Activated CD4-positive, alpha-beta T cell treated with anti-CD3 and anti-CD28 coated beads, Interleukin-2, amount 50 U/mL, for 1 hour (primary cell): ENCODE measurements at places on chromosomes 6 and 20.
A peak's percentile ranks its signal among the peaks of the same experiment; 100 is the strongest.

DNA sequence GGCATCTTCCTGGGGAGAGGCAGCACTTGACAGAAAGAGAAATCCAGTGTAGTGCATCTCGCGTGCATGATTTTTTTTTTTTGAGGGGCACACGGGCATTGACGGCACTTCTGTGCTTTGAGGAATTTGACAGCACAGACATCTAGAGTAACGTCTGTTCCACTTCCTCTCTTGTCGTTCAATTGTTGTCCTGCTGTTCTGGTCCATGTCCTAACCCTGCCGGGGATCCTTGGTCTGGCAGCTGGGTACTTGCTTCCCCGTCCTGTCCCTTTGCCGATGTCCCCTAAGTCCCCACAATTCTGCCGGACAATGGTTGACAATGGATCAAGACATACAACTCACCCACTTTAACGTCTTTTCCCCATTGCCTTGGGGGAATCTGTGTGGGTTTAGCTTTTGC lies 46.0 kb upstream of the NAA20 start:
- DNase-seq = no peak

DNA sequence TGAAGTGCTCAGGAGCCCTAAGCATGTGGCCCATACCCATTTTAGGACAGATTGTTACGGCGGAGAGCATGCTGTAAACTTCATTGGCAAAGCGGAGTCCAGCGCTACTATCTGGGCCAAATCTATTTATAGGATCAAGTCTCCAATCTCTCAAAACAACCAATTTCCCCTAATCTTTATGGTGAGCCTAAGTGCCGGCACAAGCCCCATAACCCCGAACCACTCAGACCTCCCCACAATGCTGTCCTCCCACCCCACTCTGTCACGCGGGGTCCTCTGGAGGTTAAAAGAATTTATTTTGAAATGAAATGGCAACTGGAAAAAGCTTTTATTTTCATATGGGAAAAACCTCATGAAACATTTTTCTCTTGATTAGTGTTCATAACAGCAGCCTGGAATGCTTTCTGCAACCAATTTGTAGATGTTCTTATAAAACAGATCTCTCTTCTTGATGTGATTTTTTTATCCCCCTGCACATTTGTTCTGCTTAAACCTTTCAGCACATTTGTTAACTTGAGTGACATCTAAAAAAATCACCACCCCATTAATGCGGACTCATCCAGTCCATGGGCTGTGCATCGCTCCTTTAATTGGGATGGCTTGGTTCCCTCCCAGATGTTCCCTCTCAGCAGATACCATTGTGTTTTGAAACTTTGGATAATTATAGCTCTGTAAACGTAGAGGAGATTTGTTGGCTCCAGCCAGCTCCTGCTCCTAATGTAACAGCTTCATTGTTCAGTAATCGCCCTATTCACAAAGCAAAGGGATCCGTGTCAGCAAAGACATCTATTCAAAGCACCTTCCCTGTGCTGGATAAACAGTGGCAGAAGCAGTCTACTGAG lies 323.6 kb downstream of the CD83 start:
- DNase-seq = no peak

DNA sequence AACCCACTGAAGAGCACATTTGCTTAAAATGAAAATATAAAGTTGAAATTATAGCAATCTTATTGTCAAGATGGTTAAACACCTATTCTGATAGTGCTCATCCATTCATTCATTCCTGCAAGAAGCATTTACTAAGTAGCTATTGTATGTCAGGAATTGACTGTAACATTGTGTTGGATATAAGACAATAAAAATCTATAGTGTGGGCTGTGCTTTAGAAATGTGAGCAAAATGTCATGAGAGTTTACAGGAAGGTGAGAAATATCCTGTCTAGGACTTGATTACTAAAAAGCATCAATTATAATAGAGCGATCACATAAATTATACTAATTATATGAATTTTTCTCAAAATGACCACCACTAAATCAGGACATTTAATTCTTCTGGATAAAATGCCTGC lies 123.0 kb downstream of the HAO1 start:
- no peak for DNase-seq

- no peak for DNase-seq
Observed at GRCh38 chr20:37925265-37926165, 22.6 kb downstream of the VSTM2L start.

DNA sequence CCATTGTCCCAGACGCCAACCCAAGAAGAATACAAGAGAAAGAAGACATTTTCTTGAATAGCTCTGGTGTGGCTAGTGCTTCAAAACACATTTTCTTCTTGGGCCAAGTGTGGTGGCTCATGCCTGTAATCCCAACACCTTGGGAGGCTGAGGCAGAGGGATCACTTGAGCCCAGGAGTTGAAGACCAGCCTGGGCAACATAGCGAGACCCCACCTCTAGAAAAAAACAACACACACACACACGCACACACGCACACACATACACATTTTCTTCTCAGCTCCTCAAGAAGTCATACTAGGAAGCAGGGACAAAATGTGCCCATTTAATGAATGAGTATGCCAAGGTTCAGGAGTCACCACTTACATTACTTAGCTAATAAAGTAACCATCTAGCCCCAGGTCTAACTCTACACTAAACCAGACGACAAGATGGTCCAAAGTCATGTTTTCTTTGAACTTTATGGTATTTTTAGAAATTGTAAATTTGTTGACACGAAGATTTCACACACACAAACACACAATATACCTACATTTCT lies 68.8 kb downstream of the ZMYND8 start:
- no peak for DNase-seq

GRCh38 chr6:102411796-102412195 lies 1018.3 kb downstream of the GRIK2 start:
- no peak for DNase-seq

GRCh38 chr20:61986762-61987321 lies 78.8 kb downstream of the TAF4 start:
- DNase-seq = no peak

DNA sequence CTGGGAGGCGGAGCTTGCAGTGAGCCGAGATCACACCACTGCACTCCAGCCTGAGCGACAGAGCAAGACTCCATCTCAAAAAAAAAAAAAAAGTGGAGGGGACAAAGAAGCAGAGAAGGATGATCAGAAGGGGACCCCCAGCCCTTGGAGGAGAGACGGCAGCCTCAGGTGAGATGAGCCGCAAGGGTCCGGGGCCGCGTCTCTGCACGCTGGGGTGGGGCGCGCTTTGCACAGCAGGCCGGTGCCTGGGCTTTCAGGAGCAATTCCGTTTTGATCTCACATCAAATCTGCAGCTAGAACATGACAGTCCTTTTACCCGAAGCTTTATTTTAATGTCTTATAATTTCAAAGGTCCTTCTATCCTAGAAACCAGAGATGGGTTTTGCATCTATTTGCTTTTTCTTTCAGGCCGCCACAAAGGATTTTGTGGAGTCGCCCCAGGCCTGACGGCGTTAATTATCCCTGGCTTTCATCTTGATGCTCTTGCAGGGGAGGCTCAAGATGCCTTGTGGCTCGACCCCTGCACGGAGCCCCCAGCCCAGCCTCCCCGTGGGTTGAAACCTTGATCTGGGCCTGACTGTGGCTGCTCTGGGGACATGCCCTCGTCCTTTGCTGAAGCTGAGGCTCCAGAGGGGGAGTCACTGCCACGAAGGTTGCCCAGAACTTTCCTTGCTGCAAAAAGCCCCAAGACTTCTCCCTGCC lies 17.3 kb downstream of the HRH3 start:
- DNase-seq = no peak

GRCh38 chr6:109867970-109868358 lies 110.1 kb upstream of the GPR6 start:
- DNase-seq = no peak

DNA sequence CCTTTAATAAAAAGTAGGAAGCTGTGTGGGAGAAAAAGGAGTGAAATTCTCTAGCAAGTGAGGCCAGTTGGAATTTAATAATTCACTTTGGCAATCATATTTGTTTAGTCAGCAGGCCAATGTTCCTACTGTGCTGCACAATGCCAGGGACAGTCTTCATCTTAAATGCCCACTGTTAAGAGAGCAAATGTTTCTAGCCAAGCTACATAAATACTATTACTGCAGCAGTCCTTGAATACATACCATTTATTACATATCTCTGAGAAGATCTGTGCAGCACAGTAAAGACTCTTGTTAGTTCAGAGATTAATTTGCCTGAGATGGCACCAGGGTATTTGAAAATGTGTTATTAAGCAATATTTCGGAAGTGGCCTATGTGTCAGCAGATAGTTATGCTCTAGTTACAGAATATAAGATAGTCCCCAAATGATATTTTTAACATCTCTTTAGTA lies 105.4 kb downstream of the OGFRL1 start:
- no peak for DNase-seq

DNA sequence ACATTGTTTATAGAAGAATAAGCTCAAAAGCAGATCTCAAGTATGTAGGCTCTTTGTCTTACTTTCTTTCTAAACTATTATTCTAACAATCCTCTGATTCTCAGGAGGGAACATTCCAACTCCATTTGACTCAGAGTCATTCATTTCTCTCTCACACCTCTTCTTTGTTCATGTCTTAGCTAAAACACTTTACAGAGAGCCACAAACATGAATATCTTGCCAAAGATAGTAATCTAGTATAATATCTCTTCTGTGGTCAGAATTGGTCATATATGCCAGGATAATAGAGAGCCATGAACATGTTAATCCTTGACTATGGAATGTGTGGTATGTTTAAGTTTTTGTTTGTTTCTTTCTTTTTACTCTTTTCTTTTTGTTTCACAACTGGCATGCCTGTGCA lies 456.0 kb upstream of the PTCHD4 start:
- no peak for DNase-seq

- no peak for DNase-seq
Observed at GRCh38 chr6:113146878-113147277, 710.3 kb upstream of the MARCKS start.

DNA sequence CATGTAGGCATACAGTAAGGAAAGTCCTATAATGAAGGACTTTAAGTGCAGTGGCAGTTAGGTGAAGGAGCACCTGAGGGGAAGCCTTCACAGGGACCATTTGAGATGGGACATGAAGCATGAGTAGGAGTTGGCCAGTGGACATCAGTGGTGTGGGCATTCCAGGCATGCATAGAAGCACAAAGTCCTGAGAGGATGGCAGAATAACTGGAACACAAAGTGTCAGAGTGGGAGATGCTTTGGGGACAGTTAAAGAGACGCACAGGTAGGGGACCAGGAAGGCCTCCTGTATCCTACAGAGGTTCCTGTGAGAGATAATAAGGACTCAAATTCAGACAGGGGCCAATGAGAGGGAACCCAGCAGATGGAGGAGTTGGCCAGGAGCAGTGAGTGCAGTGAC lies 26.4 kb upstream of the EFHC1 start:
- DNase-seq = no peak

- DNase-seq = no peak
Observed at GRCh38 chr6:31308845-31309175, 36.9 kb upstream of the HLA-C start.

GRCh38 chr20:13302647-13303450 lies 81.8 kb downstream of the ISM1 start:
- peak; percentile 41 for DNase-seq
